ENCODE measurements at places on chromosomes 11 and 22.

DNA sequence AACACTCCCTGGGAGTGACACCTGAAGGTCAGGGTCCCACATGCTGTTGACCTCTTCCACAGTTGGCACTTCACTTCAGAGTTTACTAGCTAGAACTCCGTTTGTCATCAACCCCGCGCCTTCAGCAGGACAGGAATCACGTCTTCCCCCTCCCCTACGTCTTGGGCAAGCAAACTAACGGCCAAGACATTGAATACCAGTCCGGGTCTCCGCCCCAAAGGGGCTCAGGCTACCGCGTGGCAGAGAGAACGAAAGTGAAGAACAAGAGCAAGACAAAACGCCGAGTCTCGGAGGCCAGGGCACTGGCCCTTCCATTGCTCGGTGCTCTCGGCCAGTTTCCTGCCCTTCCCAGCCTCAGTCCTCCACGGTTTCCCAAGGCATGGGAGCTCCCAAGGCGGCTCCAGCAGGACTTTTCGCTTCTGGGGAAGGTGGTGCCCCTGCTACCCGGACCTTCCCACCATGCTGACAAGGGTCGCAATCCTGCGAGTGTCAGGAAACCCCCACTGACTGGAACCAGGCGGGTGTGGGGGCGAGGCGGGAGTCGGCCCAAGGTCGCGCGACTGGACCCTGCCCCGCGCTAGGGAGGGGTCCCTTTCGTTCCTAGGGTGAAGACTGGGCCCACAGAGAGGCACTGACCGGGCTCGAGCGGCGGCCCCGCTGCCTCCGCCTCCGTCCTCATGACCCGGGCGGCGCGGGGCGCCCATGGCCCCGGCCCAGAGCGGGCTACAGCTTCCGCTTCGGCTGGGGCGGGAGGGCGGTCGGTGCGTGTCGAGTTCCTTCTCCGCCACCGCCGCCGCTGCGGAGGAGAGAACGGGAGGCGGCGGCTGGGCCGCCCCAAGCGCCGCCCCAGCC lies at the start of gene GUCD1:
GUCD1 (minus strand) TSS at position 826 of the 852 bp plus-strand sequence; CDS start at position 679, 147 bp downstream.
- DNase-seq: peak; percentile 6

GRCh38 chr11:36635066-36635862 lies 37.2 kb upstream of the RAG2 start:
- no peak for DNase-seq

DNA sequence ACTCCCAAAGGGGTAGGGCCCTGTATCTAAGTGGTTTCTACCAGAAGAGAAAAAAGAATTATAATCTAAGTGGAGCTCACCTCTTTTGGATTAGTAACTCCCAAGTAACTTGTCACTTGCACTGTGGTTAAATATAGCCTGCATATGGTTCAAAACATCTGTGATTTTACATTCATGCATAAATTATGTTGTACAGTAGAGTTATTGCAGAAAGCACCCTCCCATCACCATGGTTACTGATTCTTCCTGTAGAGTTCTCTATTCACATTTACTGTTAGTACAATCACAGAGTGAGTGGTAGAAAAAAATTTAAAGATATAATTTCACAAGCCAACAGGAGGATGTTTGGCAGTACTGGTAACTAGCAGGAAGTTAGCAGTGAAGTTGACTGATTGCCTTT lies 80.4 kb downstream of the LRRC4C start:
- DNase-seq: no peak

GRCh38 chr22:46798366-46799350 lies 36.2 kb downstream of the TBC1D22A start:
- peak; percentile 78 for DNase-seq

GRCh38 chr22:47000888-47001287 lies 238.4 kb downstream of the TBC1D22A start:
- no peak for DNase-seq
